ENCODE measurements at places on chromosomes 2 and 18. TPM values are rescaled to one million over a fixed set of nuclear protein-coding genes. Genes with fewer than 3 reads are reported as not detected.

The PPP1R1C gene
- total RNA-seq: not detected

The FOXI3 gene
- not detected for total RNA-seq

The SCG2 gene
- total RNA-seq: not detected

The LIMS3 gene
- 1.7 TPM for total RNA-seq

The FAM110C gene
- 0.44 TPM for total RNA-seq

The ACMSD gene
- total RNA-seq: not detected

DNA sequence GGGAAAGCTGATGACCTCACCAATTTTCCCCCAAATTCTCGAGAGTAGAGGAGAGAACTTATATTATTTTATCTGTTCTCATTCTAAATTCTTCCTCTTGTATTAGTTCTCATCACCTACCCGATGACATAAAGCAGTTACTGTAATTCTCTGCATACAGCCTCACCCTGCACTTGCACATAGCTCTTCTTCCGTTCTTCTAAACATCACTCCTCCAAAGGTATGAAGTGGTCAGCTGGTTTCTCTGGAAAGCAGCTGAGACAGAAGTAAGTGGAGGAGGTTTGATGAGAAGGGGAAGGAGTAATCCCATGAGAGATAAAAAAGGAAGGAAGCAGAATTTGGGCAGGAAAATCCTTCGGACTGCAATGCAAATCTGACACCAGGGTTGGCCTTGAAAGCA, 39.0 kb downstream of the FBXO48 start:
- H3K27ac ChIP-seq: no peak overlapping the region
- DNase-seq: no peak
- H3K36me3 ChIP-seq: no peaks in the 10 kb centered on the region

DNA sequence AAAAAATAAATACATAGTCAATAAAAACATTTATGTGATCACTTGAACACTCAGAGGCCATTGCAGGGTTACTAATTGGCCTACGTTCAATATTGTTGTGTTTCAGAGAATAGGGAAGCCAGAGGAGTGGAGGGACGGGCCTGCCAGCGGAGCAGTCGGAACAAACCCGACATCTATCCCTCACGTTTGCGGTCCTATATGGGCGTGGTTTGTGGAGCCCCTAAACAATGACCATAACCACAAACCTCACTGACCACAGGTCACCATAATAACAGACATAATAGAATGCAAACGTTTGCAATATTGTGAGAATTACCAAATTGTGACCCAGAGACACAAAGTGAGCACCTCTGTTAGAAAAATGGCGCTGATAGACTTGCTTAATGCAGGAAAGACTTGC, 19.5 kb upstream of the ZNF516 start:
- H3K4me3 ChIP-seq: no peak overlapping the region
- H3K27me3 ChIP-seq: peaks cover 8% of the 10 kb centered on the region
- H3K36me3 ChIP-seq: no peaks in the 10 kb centered on the region
- H3K27ac ChIP-seq: no peak overlapping the region
- DNase-seq: no peak

DNA sequence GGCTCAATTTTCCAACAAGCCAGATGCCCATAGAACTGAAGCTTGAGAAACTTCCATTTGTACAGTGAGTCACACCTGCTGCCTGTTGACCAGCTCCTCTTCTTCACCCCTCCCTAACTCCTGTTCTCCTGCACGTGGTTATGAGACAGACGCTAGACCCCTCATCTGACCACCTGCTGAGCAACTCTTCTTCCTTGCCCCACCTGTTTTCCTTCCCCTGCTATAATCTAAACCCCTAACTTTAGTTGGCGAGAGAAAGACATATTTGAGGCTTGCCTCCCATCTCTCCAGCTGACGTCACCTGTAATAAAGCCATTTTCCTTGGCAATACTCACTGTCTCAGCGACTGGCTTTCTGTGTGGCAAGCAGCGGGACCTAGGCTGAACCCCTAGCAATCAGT, 22.3 kb upstream of the ITM2C start:
- DNase-seq: no peak
- H3K4me1 ChIP-seq: no peaks in the 10 kb centered on the region
- no peak overlapping the region for H3K27ac ChIP-seq
- no peaks in the 10 kb centered on the region for H3K36me3 ChIP-seq
- H3K4me3 ChIP-seq: no peak overlapping the region

GRCh38 chr18:1103537-1103936, 198.9 kb downstream of the ADCYAP1 start:
- H3K4me3 ChIP-seq: no peak overlapping the region
- H3K36me3 ChIP-seq: no peaks in the 10 kb centered on the region
- H3K27me3 ChIP-seq: no peaks in the 10 kb centered on the region
- H3K27ac ChIP-seq: no peak overlapping the region
- no peak for DNase-seq

- no peaks in the 10 kb centered on the region for H3K36me3 ChIP-seq
- no peaks in the 10 kb centered on the region for H3K4me1 ChIP-seq
- no peak overlapping the region for H3K27ac ChIP-seq
- H3K4me3 ChIP-seq: no peak overlapping the region
- no peak for DNase-seq
- H3K27me3 ChIP-seq: no peaks in the 10 kb centered on the region
Observed at GRCh38 chr2:2665834-2666133, 334.7 kb upstream of the MYT1L start.

DNA sequence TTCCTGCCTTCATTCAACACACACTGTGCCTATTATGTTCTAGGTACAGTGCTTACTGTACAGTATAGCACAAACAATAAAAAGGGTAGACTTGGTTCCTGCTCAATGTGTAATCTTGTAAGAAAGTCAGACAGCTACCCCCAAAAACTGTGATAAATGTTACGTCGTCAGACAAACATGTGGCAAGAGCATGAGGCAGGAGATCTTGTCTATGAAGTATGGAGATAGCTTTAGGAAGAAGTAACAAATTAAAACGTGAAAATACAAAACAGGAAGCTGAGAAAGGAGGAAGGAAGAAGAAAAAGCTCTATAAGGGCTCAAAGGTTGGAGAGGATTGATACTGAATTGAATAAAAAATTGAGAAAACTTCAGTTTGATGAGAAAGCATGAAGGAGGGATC, 276.2 kb upstream of the HNRNPA3 start:
- no peaks in the 10 kb centered on the region for H3K4me1 ChIP-seq
- H3K36me3 ChIP-seq: no peaks in the 10 kb centered on the region
- DNase-seq: no peak
- H3K27ac ChIP-seq: no peak overlapping the region
- H3K27me3 ChIP-seq: no peaks in the 10 kb centered on the region
- no peak overlapping the region for H3K4me3 ChIP-seq

DNA sequence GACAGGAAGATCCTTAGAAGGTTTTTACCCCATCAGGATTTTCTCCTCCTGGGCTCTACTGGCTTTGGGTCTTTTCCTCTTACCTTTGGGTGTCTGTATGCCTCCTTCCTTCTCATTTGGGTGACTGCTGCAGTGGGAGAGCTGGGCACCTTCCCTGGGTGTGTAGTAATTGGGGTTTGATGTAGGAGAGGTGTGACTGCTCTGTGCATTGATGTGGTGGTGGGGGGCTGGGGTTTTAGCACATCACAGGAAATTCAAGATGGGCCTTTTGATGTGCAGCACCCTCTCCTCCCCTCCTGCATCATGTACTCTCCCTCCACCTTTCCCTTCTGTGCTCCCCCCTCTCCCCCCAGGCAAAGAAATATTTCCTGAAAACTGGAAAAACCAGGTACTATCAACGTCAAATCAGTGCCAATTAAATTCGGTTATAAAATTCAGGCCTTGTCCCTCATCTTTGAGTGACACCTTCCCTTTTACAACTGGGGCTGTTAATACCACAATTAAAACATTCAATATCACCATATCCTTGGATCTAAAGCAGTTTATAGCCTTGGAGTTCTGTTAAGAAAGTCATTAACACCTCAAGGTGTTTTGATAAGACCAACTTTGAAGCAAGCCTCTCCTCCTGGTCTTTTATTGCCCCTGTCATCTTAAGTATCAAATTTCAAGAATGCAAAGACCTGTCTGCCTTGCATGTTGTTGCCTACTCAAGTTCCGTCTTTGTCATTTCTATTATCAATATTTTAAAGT, 23.3 kb downstream of the EDAR start:
- H3K27me3 ChIP-seq: no peaks in the 10 kb centered on the region
- DNase-seq: no peak
- H3K27ac ChIP-seq: no peak overlapping the region
- H3K36me3 ChIP-seq: no peaks in the 10 kb centered on the region
- peak overlapping the region; percentile 33 for H3K4me3 ChIP-seq

- H3K36me3 ChIP-seq: no peaks in the 10 kb centered on the region
- H3K4me1 ChIP-seq: no peaks in the 10 kb centered on the region
- H3K27me3 ChIP-seq: peaks cover 4% of the 10 kb centered on the region
- no peak overlapping the region for H3K27ac ChIP-seq
- no peak for DNase-seq
- H3K4me3 ChIP-seq: no peak overlapping the region
Observed at GRCh38 chr2:38073211-38074057, 2.5 kb downstream of the CYP1B1 start.
